ENCODE measurements at places on chromosomes 6 and 20.
A peak's percentile ranks its signal among the peaks of the same experiment; 100 is the strongest.

DNA sequence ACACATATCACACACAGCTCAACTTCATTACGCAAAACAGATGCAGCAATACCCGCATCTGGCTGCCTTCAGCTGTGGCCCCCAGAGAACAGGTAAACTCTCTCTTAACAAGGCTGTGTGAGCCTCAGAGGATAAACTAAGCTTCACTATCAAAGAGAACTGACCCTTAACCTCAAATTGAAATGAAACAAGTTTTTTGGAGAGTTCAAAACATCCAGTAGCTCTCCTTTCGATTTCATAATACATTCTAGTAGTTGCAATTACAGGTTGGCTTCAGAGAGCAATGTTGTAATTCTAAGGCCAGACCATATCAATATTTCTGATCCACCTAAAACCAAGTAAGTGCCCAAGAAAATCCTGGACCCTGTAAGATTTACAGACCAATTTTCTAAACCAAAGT, 113.5 kb downstream of the FAXC start:
- DNase-seq: no peak

DNA sequence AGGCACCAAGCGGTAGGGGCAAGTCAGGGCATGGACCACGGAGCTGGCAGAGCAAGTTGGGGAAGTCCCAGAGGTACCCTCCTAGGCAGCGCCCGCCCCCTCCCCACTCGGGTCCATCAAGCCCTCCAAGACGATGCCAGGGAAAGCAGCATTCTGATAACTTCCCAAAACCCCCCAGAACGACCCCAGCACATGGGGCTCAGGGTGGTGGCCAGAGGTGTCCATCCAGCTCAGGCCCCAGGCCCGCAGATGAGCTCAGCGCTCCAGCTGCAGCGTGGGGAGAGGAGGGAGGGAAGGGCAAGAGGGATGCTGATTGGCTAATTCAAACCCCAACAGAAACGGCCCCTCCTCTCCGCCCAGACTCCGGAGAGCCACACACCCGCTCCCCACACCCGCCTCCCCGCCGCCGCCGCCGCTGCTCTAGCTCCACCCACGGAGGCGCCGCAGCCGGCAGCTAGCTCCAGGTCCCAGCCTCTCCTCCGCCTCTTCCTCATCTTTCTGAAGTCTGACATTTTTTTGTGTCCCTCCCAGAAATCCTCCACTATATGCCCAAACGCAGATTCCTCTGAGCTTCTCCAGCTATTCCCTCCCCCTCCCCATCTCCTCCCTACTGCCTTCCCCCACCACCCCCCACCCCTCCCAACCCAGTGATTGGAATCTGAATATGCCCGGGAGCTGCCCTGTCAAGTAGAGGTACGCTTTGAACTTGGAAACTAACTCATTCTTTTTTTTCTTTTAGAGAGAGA, 40.3 kb upstream of the TLDC2 start:
- peak; percentile 53 for DNase-seq

DNA sequence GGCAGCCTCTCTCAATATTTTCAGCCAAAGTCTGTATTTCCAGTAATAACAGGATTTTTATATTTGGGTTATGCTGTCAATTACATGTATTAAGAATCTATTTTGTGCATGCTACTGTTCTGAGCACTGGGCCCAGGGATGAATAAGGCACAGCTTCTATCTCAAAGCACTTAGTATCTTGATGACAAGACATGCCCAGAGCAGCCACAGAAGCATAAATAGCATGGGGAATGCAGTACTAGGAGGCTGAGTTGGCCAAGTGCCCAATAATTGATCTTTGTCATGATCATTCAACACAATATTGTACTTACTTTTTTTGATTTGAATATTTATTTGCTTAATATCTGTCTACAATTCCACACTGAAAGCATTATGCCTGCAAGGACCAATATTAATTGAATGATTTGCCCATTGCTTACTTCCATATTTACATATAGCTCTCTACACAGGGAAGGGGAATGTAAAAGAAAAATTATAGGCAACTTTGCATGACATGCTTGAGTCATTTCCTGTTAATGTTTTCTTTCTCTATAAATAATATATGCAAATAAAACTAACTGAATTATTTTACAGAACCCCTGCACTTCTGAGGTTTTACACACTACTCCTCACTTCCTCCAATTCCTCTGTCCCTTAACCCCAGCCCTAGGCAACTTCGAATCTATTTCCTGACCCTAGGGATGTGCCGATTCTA, 298.9 kb upstream of the BMP2 start:
- DNase-seq: no peak

DNA sequence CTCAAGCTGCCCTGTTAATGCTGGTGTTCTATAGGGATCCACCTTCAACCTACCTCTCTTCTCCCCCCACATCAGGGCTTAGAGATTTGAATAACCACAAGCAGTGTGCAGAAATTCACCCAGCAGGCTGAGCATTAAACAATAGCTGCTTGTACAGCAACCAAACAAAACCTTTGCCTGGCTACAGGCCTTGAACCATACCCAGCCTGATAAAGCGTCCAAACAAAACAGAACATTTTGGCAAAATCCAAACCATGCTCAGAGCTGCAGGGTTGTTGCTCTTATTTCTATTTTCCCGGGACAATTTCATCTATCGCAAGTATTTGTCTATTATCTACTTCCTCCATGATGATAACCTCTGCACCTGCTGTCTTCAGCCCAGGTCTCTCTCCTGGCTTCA, 142.3 kb downstream of the UNC5CL start:
- DNase-seq: no peak

DNA sequence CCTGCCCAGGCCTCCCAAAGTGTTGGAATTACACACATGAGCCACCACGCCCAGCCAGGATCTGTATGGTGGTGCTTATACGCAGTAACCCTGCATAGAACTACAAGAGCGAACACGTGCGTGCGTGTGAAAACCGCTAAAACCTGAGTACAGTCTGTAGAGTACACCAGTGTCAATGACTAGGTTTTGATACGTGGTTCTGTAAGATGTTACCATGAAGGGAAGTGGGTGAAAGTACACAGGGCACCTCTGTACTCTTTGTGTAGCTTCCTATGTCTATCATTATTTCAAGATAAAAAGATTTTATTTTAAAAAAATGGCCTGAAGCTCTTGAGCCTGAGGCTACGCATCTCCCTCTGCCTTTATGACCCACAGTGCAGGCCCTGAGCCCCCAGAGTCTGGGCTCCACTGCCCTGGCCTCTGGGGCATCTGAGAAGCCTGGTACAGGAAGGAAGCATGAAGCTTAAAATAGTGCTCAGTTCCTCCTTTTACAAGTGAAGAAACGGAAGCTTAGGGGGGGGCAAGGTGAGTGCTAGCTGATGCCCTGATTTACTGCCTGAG, 21.6 kb downstream of the LY86 start:
- DNase-seq: no peak

GRCh38 chr6:101878554-101879276, 485.2 kb downstream of the GRIK2 start:
- DNase-seq: no peak

- DNase-seq: no peak
These were observed 52.1 kb downstream of the PHF20 start for GRCh38 chr20:35823937-35824336.

DNA sequence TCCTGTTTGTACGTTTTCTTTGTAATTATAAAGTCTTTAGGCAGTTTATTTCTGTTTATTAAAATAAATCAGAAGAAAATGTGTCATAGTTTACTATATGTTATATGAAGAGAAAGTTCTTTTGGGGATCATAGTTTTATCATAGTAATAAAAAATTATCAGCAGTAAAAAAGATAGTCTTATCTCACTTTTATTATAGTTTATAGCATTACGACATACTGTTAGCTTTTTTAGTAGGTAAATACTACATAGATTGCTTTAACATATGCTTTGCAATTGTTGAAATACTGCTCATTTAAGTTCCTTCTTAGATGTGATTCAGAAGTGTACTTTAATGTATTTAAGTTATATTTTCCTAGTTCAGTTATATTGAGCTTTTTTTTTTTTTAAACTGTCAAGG, 13.9 kb downstream of the QKI start:
- DNase-seq: no peak

DNA sequence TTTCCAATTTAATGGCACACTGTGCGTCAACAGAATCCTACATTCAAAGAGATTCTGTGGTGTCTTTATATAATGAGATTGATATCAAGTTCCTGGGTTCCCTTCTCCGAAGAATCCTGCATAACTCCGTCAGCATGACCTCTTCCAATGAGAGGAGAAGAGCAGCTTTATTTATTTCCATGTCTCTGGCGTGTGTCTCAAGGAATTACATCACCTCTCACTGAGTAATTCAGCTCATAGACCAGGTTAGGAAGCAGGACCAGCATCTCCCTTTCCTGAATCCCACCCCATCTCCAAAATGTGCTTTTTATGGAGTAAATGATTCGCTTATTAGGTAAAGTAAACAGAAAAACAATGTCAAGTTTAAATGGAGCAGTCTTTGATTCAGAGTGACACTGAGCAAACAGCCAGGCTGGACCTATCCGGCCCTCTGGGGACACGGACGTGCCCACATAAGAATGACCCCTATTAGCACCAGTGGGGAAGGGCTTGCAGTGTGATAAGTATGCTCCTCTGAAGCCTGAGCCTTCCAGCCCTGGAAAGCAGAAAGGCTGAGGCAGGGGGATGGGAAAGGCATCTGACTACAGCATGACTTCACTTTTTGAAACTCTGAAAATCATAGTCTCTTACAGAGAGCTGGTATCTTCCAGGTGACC, 165.2 kb downstream of the CLIC5 start:
- no peak for DNase-seq

DNA sequence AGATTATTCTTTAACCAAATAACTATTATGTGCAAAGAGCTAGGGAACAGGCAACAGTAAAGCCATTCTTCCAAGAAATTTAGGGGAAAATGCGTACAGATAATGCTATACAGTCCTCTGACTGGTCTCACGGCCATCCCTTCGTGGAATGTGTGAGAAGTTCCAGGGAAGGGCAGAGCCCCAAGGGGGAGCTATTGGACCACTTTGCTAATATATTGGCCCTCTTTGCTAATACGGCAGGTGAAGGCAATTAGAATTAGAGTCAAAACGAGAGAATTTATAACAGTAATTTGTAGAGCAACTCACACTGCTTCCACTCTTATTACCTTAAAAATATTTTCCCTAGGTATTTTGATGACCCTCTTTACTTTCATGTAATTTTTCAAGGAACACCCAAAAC, 140.4 kb downstream of the IMPG1 start:
- DNase-seq: no peak

- no peak for DNase-seq
These were observed 66.5 kb upstream of the ADGRG6 start for GRCh38 chr6:142235272-142235671.

DNA sequence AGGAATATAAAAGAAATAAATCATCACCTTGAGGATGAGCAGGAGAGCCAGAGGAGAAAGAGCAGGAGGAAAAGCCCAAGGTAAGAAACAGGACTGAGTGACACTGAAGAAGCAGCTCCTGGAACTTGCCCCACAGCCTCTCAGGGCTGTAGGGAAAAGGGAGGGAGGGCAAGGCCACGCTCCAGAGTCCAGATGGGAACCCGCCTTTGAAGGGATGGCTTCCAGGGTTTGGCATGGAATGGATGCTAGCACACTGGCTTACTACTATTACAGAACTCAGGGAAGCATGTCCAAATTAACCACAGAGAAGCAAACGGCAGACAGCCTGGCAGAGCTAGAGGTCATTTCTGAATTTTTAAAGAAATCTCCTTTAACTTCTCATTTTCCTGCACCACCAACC, 26.8 kb downstream of the RALGAPA2 start:
- no peak for DNase-seq

DNA sequence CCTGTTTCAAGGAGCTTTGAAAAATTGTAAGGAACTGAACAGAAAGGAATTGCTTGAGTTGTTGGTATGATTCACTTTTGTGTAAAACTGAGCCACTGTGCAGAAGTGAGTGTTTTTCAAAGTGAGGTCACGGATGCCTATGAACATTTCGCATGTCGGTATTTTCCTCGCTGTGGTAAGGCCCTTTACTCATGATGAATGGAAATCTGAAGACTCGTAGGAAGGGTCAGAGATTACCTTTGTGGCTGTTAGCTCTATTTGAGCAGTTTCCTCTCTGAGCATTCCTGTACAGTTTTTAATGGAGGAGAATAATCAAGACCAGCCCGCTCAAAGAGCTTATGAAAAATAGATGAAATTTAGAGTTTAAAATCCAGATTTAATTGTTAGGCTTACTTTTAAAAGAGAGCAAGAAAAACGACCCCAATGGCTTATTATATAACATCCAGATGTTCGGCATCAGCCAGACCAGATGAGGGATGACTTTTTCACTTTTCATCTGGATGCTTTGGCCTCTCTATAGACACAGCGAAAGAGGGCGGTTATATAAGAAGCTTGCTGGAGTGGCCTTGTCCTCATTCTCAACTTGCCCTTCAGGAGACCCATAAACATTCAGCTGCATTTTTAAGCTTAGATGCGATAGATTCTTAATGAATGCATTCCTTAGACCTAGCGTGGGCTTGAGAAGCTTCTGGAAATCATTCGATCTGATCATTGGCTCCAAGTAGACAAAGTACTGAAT, 99.5 kb downstream of the CD83 start:
- no peak for DNase-seq

GRCh38 chr6:96235927-96236326, 220.2 kb downstream of the FUT9 start:
- DNase-seq: no peak

- DNase-seq: peak; percentile 20
These were observed 170.8 kb downstream of the BCAS1 start for GRCh38 chr20:53899351-53900167.

GRCh38 chr6:66126358-66126757, 419.3 kb upstream of the EYS start:
- DNase-seq: no peak

- peak; percentile 48 for DNase-seq
These were observed 647 bp downstream of the AK9 start for GRCh38 chr6:109690373-109690736.

DNA sequence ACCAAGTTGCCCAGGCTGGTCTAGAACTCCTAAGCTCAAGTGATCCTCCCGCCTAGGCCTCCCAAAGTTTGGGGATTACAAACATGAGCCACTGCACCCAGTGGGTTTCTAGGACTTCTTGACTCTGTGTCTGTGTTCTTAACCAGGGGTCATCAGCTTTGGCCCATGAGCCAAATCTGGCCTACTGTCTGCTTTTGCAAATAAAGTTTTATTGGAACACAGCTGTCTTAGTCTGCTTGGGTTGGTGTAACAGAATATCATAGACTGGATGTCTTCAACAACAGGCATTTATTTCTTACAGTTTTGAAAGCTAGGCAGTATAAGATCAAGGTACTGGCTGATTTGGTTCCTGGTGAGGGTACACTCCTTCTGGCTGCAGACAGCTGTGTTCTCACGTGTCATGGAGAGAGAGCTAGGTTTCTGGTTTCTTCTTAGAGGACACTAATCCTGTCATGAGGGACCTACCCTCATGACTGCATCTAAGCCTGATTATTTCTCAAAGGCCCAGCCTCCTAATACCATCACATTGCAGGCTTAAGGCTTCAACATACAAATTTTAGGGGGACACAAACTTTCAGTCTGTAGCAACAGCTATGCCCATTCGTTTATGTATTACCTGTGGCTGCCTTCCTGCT, 23.3 kb downstream of the ARFGEF2 start:
- DNase-seq: no peak

Measured in effector CD8-positive, alpha-beta T cell (primary cell).